ENCODE measurements at places on chromosomes 6 and 20.

DNA sequence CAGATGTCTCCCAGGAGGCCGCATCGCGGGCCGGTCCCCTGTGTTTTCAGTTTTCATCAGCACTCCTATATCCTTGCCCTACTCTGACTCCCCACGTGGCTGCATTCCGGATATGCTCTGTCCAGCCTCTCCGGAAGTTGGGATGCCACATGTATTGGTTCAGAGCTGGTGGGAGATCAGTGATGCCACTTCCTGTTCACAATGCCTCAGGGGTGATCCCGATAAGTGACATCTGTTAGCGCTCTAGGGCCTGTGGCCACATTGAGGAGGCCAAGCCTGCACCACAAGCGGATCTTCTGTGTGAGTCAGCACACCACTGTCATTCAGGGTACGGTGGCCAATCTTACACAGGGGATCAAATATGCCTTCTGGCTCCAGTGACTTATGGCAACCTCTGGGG, 57.8 kb downstream of the PPP1R3G start:
- no peak for DNase-seq

- no peak for DNase-seq
These were observed 18.2 kb downstream of the STMND1 start for GRCh38 chr6:17120019-17120418.

DNA sequence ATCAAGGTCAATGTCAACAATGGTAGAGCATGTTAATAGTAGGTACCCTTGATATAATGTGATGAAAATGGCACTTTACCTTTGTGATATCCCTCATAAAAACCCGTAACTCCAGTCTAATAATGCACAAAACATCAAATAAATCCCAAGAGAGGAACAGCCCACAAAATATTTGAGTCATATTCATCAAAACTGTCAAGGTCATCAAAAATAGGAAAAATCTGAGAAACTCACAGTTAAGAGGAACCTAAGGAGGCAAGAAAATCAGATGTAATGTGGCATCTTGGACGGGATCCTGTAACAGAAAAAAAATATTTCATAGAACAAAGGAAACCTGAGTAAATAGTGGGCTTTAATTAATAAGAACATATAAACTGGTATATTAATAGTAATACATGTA, 25.5 kb upstream of the OSTM1 start:
- DNase-seq: no peak

DNA sequence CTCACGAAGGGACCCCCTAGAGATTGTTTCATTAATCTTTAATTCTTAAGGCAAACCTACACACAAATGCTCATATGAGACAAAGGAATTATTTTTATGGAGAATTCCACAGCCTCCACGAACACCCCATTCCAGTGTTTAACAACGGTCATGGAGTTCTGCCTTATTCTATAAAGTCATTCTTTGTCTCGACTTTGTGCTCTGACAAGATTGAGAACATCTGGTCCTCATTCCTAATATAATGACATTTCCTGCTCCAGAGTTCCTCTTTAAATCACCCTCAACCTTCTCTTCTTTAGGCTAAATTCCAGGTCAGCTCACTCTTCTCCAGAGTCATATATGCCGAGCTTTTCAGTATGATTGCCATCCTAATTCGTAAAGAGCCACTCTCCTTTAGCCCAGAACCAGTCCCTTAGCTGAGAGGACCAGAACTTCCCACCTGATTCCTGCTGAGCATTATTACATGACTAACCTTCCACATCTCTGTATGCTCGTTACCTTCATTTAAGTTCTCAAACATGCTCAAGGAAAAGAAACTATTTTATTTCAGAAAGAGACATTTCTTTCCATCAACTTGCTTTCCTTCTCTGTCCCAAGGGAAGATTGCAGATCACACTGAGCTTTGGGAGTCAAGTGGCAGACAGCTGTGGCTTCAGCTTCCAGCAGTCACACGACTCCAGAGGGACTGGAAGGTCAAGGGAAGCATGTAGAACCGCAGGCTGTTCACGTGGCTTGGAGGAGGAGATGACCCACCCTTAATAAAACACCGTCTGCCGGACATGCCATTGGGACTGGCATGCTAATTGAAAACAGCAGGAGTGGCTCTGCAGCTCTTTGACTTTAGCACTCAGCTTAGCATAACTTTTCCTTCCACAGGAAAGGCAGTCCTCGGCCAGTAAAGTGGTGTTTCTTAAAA, 467.1 kb upstream of the HSF2 start:
- no peak for DNase-seq

GRCh38 chr6:163491737-163492300, 77.3 kb downstream of the QKI start:
- no peak for DNase-seq

GRCh38 chr20:21808863-21809664, 103.6 kb downstream of the PAX1 start:
- DNase-seq: no peak

- DNase-seq: no peak
These were observed 7.2 kb upstream of the THEMIS start for GRCh38 chr6:127907960-127908640.

- peak; percentile 89 for DNase-seq
These were observed 1.7 kb downstream of the PPP1R10 start for GRCh38 chr6:30615219-30615957.
